ENCODE measurements at places on chromosomes 16 and 17. TPM values are rescaled to one million over a fixed set of nuclear protein-coding genes. Genes with fewer than 3 reads are reported as not detected.

TOX3 gene
- 0.11 TPM for total RNA-seq

SLC12A3 gene
- total RNA-seq = not detected

DNA sequence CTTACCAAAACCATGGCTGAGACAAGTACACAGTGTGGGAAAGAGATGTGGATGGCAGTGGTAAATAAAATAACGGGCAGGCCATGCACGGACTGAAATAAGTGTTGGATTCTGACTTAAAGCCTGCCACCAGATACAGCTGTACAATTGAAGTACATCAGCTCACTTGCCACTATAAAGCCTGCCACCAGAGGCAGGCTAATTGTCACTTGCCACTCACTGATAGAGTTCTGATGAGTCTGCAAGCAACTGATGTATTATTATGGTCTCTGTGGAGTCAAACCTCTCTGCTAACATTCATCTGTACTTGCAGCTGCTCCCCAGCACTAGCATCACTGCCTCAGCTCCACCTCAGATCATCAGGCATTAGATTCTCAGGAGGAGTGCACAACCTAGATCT, 93.0 kb downstream of the CYTH1 start:
- no peak for DNase-seq

SGCA gene
- total RNA-seq = 9.4 TPM

- DNase-seq = no peak
These were observed 10.2 kb downstream of the CDH5 start for GRCh38 chr16:66376577-66377305.

- DNase-seq = no peak
These were observed 95.4 kb downstream of the CPPED1 start for GRCh38 chr16:12708266-12708665.

HOXB5 gene
- not detected for total RNA-seq

DNA sequence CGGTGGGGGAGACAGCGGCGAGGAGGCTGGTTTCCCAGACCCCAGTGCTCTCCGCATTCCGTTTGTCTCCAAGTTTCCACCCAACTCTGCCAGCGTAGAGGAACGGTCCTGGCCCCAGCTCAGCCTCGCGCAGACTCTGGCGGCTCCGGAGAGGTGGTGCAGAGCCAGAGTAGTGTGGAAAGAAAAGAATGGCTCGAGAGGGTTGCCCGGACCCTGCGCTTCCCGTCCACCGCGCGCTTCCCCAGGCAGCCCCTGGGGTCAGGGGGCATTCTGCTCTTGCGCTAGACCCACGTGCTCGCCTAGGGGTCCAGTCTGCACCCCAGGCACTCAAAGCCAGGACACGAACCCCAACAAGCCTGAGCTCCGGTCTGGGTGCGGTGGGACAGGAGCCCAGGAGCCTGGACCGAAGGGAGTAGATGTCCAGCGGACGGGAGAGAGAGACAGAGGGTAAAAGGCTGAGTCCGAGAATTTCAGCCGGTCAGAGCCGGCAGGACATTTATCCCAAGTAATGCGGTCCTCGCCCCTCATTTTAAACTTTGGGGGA, 3.8 kb downstream of the PMP22 start:
- DNase-seq = no peak

FTSJ3 gene
- total RNA-seq = 28.1 TPM

- DNase-seq = no peak
These were observed 13.8 kb downstream of the GCGR start for GRCh38 chr17:81817758-81818147.

DNA sequence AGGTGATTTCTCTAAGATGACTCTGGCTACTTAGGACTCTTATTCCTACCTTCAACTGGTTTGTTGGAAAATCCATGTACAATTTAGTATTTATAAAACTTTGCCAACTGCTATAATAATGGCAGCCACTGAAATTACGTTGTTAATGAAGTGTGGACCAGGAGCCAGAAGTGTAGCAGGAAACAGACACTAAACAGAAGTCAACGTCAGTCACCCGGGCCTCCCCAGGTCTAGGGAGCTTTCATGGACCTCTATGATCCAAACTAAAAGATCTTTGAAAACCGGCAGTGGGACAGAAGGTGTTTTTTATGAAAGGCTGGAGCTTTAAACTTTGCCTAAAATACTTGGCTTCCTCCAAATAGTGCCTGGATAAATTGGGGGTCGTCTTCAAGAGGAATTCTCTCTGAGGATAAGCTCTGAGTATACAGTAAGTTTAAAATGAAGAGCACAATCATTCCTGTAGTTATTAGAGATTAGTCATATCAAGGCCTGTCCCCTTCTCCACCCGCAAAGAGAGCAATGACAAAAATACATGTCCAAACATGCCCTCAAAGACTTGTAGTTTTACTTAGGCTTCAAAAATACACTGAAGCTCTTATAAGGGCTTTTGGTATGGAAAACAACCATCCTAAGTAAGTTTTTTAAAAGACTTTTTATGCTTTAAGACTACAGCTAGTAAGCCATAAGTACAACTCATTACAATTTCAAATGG, 34.6 kb downstream of the DCUN1D3 start:
- DNase-seq = no peak

GPR179 gene
- not detected for total RNA-seq

KSR1 gene
- total RNA-seq = 31.9 TPM

- DNase-seq = no peak
These were observed 8.5 kb downstream of the NAGPA start for GRCh38 chr16:5025171-5025632.

ACAP1 gene
- 3.8 TPM for total RNA-seq

- no peak for DNase-seq
These were observed 2.3 kb downstream of the TP53 start for GRCh38 chr17:7684851-7685532.

- no peak for DNase-seq
These were observed 27.8 kb upstream of the ITGA3 start for GRCh38 chr17:50027881-50028735.

CCT6B gene
- total RNA-seq = 2.1 TPM

DNA sequence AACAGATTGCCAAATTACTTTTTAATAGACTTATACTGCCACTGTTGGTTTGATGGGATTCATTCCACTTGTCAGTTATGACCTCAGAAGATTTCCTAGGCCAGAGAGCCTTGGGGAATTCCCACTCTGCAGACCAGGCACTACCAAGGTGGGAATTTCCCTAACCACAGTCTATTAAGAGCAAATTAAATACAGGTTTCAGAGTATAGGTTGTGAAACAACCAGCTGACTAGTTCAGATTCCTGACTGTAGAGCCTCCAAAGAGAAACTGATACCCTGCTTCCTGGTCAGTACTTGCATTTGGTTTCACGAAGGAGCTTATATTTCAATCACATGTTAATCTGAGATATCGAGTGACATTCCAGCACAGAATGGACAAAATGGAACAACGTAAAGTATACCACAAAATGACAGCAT, 186.5 kb downstream of the STX8 start:
- no peak for DNase-seq

GRCh38 chr17:63082952-63083351, 116.9 kb downstream of the TANC2 start:
- DNase-seq = no peak

DNA sequence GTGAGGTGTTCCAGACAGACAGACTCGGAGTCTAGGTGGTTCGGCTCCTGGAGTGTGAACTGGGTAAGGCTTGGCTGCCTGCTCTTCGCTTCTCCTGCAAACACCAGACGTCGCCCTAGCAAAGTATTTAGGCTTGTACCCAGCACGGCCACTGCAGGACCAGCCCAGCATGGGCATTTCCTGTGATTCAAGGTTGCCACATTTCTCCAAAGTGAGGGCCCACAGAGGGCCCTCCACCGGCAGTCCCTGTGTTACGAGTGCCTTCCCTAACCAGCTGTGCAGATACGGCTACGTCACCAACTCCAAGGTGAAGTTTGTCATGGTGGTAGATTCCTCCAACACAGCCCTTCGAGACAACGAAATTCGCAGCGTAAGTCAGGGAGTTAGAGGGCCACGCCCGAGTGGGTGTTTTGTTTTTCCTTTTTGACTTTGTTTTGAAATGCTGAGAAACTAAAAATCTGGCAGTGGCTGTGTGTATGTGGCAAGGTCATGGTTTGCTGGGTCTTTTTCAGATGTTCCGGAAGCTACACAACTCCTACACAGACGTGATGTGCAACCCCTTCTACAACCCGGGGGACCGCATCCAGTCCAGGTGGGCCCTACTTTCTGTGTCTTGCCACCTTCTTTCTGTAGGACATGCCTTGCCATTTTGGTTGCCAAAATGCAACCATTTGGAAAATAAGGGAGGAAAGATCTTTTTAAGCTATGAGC, 2.6 kb downstream of the TRAPPC2L start:
- DNase-seq = no peak

GRCh38 chr16:81524382-81524781, 79.8 kb downstream of the CMIP start:
- no peak for DNase-seq

- no peak for DNase-seq
These were observed 11.0 kb downstream of the SLC12A3 start for GRCh38 chr16:56876048-56876447.

USP43 gene
- total RNA-seq = 12.8 TPM

NOG gene
- not detected for total RNA-seq

KCNG4 gene
- not detected for total RNA-seq

GRCh38 chr17:80918731-80919130, 72.9 kb upstream of the CHMP6 start:
- no peak for DNase-seq

DNA sequence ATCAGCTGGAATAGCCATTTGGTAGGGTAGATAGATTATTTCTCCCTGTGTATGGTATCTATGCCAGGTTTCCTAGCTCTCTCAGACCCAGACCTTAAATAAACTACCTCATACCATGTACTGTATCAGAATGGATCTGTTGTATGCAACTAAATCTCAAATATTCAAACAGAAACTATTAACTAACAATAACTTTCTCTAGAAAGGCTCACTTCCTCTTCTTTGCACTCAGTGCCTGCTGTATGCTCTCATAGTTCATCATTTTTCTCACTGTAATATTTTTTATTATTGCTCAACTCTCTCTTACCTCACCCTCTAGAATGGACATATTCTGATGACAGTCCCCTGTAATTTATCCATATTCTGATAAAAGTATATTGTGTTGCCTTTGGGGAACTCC, 182.4 kb downstream of the TOX3 start:
- DNase-seq = no peak

- DNase-seq = no peak
These were observed 393 bp upstream of the PSMB10 start for GRCh38 chr16:67936880-67937605.

DNA sequence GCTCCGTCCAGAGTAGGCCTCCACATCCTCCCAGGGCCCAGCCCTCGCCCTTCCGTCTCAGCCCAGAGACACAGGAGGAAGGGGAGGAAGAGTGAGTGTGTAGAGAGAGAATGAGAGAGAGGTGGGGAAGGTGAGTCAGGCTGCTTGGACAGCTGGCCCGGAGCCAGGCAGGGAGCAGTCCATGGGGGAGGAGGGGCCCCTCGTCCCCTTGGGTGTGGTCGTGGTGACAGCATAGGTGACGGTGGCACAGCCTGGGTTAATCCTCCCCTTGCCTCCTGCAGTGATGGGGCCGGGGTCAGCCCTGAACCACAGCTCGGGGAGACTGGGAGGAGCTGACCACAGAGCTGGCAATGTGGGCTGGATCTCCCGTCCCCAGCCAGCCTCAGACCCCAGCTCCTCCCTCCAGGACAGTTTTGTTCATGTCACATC, 36.5 kb downstream of the FA2H start:
- no peak for DNase-seq

WNT9B gene
- total RNA-seq = 0.19 TPM

DNA sequence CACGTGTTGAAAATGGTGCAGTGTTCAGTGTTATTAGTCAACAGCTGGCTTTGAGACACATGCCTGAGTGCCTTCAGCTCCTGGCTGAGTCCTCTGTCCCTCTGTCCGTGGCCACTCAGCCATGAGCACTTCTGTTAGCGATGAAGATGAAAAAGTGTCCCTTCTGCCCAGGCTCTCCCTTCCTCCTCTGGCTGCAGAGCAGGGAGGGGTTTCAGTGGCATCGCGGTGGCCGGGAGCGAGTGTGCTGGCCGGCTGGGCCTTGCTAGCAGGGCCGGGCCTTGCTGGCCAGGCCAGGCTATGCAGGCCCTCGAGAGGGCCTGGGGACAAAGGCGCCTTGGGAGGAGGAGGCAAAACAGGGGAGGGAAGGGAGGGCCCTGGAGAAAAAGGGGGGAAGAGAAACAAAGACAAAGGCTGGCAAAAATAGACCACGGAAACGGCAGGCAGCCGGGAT, 47.7 kb downstream of the CMIP start:
- DNase-seq = no peak

- DNase-seq = no peak
These were observed 44.7 kb downstream of the SKAP1 start for GRCh38 chr17:48385319-48385718.

DNA sequence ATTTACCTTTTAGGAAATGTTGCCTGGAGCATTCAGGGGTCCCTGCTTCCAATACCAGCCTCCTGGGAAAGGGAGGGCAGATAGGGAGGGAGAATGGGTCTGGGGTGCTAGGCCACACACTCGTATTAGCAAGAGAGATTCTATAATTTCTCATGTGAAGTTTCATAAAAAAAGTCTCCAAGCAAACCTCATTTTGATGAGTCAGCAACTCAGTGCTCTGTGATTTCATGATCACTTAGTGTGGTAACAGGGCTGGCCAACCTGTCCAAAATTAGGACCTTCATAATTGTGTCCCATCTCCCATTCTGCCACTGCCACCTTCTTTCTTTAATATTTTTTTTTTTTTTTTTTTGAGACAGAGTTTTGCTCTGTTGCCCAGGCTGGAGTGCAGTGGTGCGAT, 41.4 kb downstream of the IGF2BP1 start:
- no peak for DNase-seq

KRTAP4-6 gene
- not detected for total RNA-seq

PITPNM3 gene
- 14.0 TPM for total RNA-seq

DNA sequence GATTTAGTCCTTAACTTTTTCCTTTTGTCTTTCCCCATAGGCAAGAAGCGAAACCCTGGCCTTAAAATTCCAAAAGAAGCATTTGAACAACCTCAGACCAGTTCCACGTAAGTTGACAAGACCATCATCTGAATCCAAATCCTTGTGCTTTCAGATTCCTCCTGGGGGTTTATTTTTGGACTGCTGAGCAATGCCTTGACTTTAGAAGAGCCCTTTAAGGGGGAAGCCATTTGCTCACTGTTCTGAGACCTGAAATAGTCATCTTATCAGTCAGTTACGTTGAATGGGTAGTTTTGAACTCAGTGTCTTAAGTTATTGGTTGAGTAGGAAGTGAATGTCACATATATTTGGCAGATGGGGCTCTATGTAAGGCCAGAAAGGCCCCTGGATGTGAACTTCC, 91.2 kb downstream of the MAP2K6 start:
- no peak for DNase-seq

NOS2 gene
- 1.5 TPM for total RNA-seq

DNA sequence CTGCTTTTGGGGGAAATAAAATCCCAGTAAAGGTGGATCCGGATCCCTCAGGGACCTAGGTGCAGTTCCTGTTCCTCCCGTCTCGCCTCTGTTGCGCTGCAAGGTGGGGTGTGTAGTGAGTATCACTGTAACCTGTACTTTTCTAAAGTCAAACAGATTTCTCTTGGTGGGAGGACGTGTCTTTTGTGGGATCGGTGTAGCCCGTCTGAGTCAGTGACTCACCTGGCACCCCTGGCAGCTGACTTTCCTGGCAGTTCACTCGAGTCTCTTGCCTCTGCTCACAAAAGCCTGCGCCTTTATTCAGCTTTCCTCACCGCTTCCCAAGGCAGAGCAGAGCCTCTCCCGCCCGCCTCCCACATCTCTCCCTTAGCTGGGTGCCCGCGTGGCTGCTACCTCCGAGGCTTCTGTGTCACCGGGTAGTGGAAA, 85.7 kb downstream of the CMIP start:
- no peak for DNase-seq
